ENCODE measurements at places on chromosomes 1 and 21.

- DNase-seq: no peak
Observed at GRCh38 chr1:245693941-245694752, 539.4 kb downstream of the KIF26B start.

GRCh38 chr1:14939527-14940284 lies 213.8 kb upstream of the TMEM51 start:
- DNase-seq: no peak

- no peak for DNase-seq
Observed at GRCh38 chr1:165647517-165647916, 16.5 kb downstream of the MGST3 start.

- DNase-seq: no peak
Observed at GRCh38 chr1:25043228-25043580, 113.1 kb upstream of the RUNX3 start.

GRCh38 chr1:81498471-81499462 lies 302.0 kb upstream of the ADGRL2 start:
- no peak for DNase-seq

DNA sequence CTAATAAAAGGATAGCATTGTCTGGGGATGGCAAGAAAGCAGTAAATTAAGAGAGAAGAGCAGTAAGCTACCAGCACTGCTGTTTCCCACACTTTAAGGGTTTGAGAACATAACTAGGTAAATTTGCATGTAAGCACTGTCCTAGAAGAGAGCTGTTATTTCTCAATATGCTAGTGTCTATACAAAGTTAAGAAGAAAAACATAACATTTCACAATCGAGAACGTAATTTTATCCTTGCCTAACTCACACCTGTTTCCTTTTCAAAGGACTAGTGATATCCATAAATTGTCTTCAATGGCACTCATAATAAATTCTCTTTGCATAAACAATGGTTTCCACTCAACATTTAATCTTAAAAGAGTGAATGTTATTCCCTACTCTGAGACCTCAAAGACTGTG lies 576.0 kb downstream of the PTBP2 start:
- no peak for DNase-seq

DNA sequence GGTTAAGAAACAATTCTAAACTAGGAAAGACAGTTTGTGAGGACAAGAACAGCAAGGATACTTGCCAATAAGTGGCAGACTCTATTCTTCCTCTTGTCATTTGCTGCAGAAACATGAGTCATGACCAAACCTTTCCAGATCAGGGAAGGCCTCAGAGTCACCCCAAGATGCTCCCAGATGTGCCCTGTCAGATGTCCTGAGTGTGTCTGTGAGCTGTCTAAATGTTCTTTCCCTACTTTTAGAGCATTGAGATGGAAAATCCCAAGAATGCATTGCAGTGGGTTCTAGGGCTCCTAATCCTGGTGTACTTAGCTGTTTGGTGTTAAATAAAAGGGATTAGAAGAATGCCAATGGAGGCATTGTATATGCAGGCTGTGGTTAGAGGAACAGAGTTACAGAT lies 57.5 kb upstream of the KIAA0040 start:
- DNase-seq: no peak

- DNase-seq: no peak
Observed at GRCh38 chr1:219771080-219771479, 157.3 kb downstream of the SLC30A10 start.

GRCh38 chr1:21537511-21537931 lies 28.3 kb downstream of the ALPL start:
- no peak for DNase-seq
